Fibroblast of lung (primary cell): ENCODE measurements at places on chromosomes 13 and 19. TPM values are rescaled to one million over a fixed set of nuclear protein-coding genes. Genes with fewer than 3 reads are reported as not detected.

DNA sequence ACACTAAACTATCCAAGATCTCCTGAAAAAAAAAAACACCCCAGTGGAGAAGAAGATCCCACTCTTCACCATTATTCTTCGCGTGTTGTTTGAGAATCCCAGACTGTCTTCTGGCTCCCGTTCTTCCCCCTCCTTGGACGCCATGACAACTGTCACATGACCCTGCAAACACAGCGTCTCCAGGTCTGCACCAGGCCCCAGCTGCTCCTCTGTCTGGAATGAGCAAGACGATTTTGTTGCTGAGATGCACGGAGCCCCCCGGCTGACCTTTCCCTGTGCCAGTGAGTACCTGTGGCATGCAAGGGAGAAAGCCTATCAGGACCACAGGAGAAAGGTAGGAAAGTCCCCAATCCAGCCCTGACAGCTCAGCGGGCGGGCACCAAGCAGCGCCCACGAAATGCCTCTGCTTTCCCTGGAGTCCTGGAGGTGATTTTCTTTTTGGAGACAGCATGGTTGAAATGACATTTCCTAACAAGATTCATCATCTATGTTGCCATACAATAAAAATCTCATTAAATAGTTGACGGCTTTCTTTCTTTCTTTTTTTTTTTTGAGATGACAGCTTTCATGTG, at the start of gene CFAP97D2:
Gene CFAP97D2 (plus strand): TSS at position 171 of the 572 bp plus-strand sequence. CDS start 74 bp downstream, at position 245.
- no peak for DNase-seq

- DNase-seq: no peak
Measured at GRCh38 chr13:36884235-36884634, 35.8 kb downstream of the SMAD9 start.

DNA sequence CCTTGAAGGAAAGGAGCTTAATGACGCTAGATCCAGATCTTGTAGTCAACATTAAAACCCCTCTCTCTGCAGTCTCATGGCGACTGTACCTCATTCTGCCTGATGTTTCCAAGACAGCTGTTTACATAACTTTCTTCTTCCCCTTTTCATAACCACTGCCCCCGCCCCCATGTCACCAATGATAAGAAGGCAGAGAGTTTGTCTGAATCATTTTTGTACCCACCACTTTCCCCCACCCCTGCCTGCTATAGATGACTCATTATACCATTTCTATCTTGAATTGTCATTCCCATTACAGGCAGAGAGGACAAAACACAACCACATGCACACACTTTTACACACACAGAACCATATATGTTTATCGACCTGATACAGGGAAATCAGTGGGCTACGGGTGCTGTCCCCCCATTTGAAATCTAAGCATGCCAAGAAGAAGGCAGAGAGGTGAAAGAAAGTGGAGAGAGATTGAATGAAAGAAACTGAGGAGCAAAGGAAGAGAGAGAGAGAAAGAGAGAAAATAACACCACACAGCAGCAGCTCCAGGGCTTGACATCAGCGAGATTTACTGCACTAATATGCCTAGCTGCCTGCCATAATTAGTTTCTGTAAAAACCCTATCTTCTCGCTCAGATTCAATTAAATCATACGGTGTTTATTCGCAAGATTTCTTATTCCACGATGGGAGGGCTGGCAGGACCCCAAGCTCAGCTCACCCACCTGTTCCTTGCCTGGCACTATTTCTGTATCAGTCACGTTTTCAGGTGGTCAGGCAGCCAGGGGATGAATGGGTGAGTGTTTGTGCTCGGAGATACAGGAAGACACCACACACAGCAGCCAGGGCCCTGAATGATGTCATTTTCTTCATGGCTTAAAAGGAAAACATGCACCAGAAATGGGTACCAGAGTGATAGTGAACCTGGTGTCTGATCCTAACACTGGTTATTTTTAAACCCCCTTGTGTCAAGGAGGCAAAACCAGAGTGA, 114.3 kb upstream of the SERP2 start:
- peak; percentile 76 for DNase-seq

DNA sequence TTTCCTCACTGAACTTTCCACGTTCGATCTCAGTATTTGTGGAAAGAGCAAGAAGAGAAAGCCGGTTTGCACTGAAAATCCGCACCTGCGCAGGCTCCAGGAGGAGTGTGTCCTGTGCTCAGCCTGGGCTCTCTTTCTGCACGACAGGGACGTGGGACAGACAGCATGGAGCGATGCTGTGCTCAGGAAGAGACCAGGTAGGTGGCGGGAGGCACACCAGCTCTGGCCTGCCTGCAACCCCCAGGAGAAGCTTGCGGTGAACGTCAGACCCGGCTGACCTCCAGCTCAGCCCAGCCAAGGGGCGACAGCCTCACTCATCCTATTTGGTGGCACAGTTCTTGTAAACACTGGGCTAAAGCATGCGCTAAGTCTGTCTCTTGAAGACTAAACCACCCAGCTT, 35.9 kb downstream of the NAXD start:
- no peak for DNase-seq

DNA sequence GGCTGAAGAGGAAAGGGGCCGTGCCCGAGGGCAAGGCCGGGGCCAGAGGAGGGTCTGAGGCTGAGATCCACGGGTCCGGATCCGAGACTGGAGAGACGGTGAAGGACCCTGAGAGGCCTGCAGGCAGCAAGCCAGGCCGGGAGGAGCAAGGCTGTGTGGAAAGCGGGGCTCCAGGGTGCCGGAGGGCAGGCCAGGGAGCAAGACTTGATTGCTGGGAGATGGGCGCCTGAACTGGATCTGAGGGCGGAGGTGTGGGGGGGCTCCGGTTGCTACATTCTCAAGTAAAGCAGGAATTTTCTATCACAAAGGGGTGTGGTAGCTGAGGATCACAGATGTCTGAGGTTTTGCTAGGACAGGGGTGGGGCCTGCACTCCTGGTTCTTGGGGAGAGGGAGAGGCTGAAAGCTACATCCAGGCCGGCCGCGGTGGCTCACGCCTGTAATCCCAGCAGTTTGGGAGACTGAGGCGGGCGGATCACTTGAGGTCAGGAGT, 3.8 kb downstream of the MAMSTR start:
- no peak for DNase-seq

KLK1 gene
- polyA plus RNA-seq: not detected in 2 replicates

SLC10A2 gene
- polyA plus RNA-seq: not detected in 2 replicates

- no peak for DNase-seq
Measured at GRCh38 chr19:32047788-32048187, 297.6 kb upstream of the ZNF507 start.

DNAAF3 gene
- 0.16 and 0.18 TPM in 2 replicates for polyA plus RNA-seq

IRS2 gene
- polyA plus RNA-seq: 1.9 and 2.3 TPM in 2 replicates

GRCh38 chr19:21133633-21134032, 8.2 kb upstream of the ZNF431 start:
- DNase-seq: no peak

- DNase-seq: peak; percentile 59
Measured at GRCh38 chr19:5955636-5955935, 22.4 kb downstream of the RANBP3 start.

GRCh38 chr19:19083413-19084178, 19.8 kb downstream of the SLC25A42 start:
- no peak for DNase-seq

- DNase-seq: peak; percentile 9
Measured at GRCh38 chr13:75934889-75935288, 298.8 kb downstream of the LMO7 start.

- DNase-seq: peak; percentile 20
Measured at GRCh38 chr13:49560270-49561061, 24.9 kb downstream of the RCBTB1 start.

DNA sequence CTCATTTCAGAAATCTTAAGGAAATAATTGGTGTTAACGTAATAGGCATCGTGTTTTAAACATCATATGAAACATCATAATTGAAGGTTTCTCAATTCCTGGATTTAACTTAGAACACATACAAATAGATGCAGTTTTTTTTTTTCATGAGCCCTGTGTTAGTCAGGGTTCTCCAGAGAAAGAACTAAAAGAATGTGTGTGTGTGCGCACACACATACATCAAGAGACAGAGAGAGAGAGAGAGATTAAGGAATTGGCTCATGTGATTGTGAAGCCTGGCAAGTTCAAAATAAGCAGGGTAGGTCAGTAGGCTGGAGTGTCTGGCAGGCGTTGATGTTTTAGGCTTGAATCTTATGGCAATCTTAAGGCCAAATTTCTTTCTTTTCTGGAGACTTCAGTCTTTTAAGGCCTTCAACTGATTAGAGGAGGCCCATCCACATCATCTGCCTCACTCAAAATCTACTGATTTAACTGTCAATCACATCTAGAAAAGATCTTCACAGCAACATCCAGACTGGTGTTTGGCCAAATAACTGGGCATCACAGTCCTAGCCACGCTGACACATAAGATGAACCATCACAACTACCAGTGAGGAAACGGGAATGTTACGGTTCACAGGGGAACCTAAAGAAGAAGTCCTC, 25.2 kb downstream of the SPATA13 start:
- peak; percentile 44 for DNase-seq

DNA sequence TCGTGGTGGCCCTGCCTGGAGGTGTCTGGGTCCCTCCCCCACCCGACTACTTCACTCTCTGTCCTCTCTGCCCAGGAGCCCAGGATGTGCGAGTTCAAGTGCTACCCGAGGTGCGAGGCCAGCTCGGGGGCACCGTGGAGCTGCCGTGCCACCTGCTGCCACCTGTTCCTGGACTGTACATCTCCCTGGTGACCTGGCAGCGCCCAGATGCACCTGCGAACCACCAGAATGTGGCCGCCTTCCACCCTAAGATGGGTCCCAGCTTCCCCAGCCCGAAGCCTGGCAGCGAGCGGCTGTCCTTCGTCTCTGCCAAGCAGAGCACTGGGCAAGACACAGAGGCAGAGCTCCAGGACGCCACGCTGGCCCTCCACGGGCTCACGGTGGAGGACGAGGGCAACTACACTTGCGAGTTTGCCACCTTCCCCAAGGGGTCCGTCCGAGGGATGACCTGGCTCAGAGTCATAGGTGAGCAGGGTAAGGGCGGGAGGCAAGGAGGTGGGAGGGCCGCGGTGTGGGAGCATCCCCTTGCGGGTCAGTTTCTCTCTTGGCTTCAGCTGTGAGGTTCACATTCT, 19.2 kb downstream of the NECTIN2 start:
- DNase-seq: no peak

GRCh38 chr19:49645995-49646394, 4.0 kb downstream of the SCAF1 start:
- no peak for DNase-seq

POSTN gene
- polyA plus RNA-seq: 526 and 1,141 TPM in 2 replicates

PRR20D gene
- polyA plus RNA-seq: not detected in 2 replicates

VSTM1 gene
- not detected in 2 replicates for polyA plus RNA-seq

DNA sequence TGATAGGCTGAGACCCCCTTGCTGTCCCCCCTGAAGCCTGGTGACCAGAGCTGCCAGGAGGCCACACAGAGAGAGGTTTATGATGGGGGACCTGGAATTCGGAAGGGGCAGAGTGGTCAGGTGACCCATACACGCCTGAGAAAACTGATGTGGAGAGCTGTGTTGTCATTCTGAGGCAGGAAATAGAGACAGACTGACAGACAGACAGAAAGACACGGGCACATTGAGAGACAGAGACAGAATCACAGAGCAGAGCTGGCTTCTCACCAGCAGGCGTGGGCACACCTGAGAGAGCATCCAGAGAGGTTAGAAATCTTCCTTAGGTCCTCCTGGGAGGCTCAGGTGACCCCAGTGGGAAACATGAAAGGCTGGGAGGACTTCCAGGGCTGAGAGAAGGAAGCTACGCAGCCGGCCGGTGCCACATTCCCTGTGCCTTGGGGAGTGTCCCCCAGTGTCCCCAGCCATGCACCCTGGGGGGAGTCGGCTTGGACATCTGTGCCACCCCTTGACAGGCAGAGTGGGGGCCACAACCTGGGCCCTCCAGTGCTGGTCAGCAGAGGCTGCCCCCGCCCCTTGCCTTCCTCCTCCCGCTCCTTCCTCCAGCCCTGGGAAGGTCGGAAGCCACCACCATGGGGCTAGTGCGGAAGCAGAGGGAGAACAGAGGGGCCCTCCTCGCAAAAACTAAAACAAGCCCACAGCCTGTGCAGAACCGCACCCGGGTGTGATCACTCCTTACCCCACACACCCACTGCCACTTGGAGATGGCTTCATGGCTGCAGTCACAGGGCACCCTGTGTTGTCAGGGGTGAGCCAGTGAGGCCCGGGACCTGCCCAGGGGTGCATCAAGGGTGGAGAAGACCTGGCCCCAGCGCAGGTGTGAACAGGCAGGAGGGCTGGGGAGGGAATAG, 2.2 kb downstream of the FFAR1 start:
- no peak for DNase-seq

PALM gene
- polyA plus RNA-seq: 1.0 and 3.2 TPM in 2 replicates

DNA sequence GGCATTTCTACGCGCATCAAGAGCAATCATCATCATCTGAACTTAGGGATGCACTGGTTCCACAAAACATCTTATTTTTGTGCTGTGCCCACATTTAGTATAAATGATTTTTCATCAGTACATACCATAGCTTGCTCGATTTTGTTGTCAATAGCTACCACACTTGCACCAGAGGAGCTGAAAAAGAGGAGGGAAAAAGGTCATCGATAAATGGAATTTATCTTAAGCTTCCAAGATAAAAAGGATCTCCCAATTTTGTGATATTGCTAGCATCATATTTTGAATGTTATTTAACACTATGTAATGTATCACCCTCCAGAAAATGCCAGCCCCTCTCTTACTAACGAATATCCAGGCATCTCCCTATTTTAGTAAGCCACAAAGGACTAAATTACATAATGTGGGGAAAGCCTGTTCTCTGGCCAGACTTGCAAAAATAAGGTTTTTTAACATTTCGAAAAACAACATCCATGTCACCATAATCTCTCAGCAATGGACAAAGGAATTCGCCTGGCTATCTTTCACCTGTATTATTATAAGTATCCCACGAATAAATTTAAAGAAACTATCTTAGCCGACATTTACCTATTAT, 62.4 kb downstream of the SERP2 start:
- DNase-seq: no peak

GRCh38 chr19:10555610-10555973, 10.2 kb downstream of the KRI1 start:
- DNase-seq: no peak

DNA sequence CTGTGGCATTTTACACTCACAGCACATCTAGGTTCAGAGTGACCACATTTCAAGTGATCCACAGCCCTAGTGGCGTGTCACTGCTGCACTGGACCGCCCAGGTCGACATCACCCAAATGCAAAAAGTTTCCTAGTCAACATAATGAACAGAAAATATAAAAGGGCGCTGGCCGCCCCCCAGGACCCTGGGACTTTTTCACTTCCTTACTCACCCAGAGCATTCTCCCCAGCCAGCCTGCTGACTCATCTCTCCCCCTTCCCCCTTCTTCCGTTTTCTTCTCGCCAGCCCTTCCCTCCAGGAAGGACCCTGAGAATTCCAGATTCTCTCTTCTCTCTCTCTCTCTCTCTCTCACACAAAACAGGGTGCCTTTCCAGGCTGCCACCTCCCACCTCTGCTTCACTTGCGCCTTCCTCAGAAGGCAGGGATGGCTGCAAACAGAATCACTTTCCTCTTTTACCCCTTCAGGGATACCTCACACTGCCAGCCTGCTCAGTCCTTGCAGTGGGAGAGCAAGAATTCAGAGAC, 21.0 kb upstream of the GRWD1 start:
- peak; percentile 39 for DNase-seq

RPS16 gene
- polyA plus RNA-seq: 1,704 and 1,950 TPM in 2 replicates
